Epithelial cell of proximal tubule (primary cell): ENCODE measurements at places on chromosomes 6 and 20. TPM values are rescaled to one million over a fixed set of nuclear protein-coding genes. Genes with fewer than 3 reads are reported as not detected.

- DNase-seq = no peak
These were observed 20.3 kb upstream of the ARID1B start for GRCh38 chr6:156756630-156757610.

GRCh38 chr20:41453010-41453950, 86.7 kb upstream of the EMILIN3 start:
- DNase-seq = no peak

- no peak for DNase-seq
These were observed 9.2 kb upstream of the RAB22A start for GRCh38 chr20:58300321-58300720.

DNA sequence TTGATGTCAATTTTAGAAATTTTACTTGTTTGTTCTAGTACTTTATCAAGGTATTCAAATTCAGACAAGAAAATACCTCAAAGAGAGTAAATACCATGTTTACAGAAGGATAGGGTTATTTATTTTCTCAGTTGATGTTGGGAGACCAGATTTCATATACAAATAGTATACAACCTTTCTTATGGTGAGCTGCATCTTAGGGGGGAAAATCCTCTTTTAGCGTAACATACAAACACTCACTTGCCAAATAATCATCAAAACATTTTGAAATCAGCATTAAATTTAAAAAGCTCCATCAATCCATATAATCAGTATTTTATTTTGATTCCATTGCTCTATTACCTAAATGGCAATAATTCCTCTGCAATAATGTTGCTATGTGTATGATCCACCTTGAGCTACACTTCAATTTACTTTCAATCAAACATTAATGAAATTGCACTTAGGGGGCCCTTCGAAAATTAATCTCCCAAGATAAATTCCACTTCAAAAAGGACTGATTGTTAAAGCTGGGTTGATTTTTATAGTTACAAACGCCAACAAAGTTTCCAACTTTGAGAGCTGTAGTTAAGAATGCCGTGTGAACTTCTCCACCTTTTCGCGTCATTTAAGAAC, 2.2 kb downstream of the NKX2-4 start:
- no peak for DNase-seq

DNA sequence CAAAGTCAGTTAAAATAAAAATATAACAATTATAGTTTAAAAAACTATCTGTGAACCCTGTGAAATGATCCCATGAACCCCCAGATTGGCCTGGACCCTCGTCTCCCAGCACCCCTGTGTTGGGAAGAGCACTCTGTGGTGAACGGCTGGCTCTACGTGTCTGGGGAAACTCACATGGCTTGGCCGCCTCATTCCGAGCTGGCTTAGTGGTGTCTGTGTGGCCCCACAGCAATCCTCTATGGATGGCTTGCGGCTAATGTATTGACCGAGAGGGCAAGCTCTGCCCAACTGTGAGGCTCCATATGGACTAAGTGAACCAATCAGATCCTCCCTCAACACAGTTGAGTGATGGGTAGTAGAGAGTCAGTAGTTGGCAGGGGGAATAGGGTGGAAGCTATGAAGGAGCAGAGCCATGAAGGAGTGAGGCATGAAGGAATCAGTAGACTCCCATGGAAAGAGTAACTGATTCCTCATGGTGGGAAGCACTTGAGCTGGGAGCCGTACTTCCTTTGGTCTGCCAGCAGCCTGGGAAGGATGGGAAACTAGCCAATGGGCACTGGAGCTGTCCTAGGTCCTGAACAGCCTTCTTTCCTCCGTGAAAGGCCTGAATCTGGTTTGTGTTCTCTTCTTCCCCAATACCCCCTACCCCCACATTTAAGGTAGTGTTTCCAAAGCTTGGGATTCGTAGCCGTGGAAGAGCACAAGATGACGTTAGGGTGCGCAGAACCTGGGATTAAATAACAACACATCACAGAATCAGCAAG, 21.6 kb upstream of the ZNF831 start:
- no peak for DNase-seq

DNA sequence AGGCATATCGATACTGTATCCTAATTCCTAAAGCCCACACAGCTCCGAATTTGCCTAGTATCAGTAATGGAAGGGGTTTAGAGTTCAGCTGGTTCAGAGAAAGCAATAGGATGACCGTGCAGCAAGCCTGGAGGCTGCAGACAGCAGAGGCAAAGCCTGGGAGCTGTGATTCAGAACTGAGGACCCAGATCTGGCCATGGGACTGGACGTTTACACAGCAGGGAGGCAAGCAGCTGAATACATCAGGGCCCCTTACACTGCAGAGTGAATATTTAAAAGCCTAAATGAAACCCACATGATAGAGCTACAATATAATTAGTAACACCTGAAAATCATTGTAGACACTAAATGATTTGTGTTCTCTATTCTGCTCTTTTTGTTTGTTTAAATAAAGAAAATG, 38.0 kb downstream of the ELOVL2 start:
- DNase-seq = no peak

DNA sequence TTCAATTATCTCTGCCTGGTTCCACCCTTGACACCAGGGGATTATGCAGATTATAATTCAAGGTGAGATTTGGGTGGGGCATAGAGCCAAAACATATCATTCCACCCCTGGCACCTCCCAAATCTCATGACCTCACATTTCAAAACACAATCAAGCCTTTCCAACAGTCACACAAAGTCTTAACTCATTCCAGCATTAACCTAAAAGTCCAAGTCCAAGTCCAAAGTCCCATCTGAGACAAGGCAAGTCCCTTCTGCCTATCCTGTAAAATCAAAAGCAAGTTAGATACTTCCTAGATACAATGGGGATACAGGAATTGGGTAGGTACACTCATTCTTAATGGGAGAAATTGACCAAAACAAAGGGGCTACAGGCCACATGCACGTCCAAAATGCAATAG, 73.7 kb upstream of the SLC24A3 start:
- DNase-seq = no peak

DNA sequence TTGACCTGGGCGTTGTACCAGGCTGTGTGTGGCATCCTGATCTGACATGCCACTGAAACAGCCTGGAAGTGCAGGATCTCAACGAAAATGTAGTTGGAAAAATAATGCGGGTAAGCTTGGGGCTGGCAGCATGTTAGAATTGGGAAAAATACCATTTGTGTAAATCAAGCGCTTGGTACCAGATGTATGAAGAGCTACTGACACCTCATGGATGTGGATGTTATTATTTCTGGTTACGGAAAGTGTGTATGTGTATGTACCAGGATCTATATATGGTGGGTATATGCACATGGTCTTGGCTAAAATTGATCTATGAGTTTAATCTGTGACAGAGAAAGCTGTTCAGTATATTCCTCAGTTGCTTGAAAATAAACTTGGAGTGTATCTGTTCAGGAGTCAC, 22.7 kb downstream of the HIVEP1 start:
- DNase-seq = no peak

DNA sequence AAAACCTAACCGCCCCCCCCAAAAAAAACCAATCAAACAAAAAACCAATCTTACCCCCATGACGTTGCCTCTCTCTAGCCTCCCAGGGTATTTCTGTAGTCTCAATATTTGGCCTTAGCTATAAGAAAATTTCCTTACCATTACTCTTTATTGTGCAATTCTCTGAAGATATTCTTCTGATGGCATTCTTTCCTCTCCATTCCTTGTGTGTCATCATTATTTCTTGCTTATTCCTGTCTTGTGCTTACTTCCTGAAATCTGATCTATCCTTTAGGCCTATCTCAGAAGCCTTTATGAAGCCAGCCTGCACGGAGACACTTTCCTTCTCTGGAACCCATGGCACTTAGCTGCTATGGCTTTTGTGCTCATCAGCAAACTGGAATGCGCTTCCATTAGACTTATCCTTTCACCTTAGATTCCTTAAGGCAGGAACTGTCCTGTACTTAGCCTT, 65.9 kb upstream of the DDR1 start:
- no peak for DNase-seq

The IBTK gene
- 24.7 and 28.4 TPM in 2 replicates for total RNA-seq

The MUC21 gene
- not detected in 2 replicates for total RNA-seq

The ALDH8A1 gene
- 0.14 and 0.40 TPM in 2 replicates for total RNA-seq

The MYCT1 gene
- total RNA-seq = not detected in 2 replicates

The SUN5 gene
- total RNA-seq = not detected in 2 replicates
